ENCODE measurements at places on chromosomes 2 and 18. TPM values are rescaled to one million over a fixed set of nuclear protein-coding genes. Genes with fewer than 3 reads are reported as not detected.

- DNase-seq, result no peak
Measured at GRCh38 chr2:129467012-129467779, 512.3 kb upstream of the RAB6C start.

DNA sequence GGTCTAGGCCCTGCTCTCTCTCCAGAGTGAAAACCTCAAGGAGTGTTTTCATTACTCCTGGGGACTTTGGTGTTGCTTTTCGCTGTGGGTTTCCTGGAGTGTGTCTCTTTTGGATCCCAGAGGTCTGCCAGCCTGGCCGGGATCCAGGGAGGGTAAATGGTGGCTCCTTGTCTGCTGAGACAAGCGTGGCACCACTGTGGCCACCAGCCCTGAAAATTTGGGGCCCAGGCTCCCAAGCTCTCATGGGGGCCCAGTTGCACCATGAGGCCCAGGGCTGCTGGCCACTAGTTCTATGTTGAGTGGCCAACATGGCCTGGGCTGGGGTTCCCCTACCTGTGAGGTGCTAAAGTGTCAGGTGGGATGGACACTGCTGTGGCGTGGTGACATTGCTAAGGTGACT lies 144.8 kb downstream of the CTIF start:
- DNase-seq, result no peak

DNA sequence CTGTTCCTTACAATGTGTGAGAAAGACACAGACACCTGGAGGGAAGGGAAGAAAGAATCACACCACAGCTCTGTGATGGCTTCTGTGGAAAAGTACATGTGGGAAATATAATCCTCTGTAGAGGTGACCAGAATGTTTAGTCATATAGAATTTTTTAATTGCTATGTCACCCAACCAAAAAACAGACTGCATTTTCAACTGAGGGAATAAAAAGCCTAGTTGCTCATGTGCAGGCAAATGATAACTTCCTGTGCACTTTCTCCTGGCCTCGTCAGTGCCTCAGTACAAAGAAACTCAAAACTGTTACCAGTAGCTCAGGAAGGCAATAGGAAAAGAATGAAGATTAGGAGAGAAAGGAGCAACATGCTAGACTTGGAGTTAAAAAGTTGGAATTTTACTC lies 326.8 kb downstream of the OSR1 start:
- no peak for DNase-seq

- peak; percentile 23 for DNase-seq
Measured at GRCh38 chr18:49814147-49814499, 790 bp upstream of the ACAA2 start.

FOXI3 gene
- total RNA-seq, result not detected

GRCh38 chr2:237455764-237456163 lies 31.3 kb upstream of the MLPH start:
- no peak for DNase-seq

DNA sequence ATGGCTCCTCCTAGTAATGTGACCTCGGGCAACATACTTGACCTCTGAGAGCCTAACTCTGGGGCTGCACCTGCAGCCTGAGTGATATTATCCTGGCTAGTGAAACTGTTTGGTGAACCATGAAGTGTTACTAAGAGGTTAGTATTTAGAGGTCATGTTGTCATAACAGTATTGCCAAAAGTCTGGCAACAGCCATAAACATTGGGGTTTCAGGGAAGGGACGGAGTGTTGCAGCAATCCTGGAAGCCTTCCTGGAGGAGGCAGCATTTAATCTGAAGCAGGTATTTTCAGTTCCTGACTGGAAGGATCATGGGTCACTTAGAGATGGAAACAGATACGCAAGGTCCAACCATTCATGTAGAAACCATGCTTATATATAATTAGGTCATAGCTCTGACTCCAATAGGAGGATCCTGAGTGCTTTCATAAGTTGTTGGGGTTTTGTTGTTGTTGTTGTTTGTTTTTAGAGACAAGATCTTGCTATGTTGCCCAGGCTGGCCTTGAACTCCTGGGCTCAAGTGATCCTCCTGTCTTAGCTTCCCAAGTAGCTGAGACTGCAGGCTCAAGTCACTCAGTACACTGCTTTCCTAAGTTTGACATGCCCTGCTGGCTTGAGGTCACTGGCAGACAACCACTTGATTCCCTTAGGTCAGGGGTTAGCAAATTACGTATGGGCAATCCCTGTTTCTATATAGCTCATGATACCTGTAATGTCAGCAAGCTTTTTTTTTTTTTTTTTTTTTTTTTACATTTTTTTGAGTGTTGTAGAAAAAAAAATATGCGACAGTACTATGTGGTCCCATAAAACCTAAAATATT lies 21.5 kb downstream of the GPR39 start:
- DNase-seq, result no peak

DNA sequence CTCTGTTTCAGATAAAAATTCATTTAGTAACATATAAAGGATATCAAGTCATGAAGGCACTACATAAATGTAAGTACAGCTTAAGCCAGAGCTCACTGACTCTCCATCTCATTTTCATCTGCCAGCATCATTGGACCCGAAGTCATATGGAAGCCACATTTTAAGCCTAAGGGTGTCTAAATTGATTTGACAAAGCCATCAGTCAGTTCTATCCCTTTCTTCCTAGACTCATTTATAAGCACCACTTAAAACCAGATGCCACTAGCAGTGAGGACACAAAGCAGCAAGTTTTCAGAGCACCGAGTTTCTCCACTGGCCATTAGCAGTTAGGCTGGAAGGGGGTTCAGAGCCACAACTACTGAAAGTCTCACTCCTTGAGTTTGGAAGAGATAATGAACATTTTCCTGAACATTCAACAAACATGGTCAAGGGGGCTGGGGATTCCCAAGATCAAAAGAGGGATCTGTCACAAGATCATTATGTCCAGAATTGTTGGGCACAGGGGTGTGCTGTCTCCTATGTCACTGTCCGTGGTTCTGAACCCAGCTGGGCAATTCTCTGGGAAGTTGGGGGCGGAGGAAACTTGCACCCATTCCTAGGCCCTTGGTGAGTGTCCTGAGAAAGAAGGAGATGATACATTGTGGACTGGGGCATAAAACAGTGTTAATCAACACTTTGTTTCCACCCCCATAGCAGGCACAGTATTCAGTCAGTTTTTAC lies 158.5 kb upstream of the LMAN1 start:
- peak; percentile 8 for DNase-seq

- DNase-seq, result no peak
Measured at GRCh38 chr2:149155988-149156387, 117.5 kb downstream of the LYPD6B start.
